SK-N-SH (cell line): ENCODE measurements at places on chromosomes 4 and X. TPM values are rescaled to one million over a fixed set of nuclear protein-coding genes. Genes with fewer than 3 reads are reported as not detected.

- no peak overlapping the region for H3K27ac ChIP-seq
- no peaks in the 10 kb centered on the region for H3K36me3 ChIP-seq
- H3K27me3 ChIP-seq, result no peaks in the 10 kb centered on the region
- no peaks in the 10 kb centered on the region for H3K4me1 ChIP-seq
Observed at GRCh38 chrX:7889135-7889534, 38.1 kb downstream of the PNPLA4 start.

REELD1 gene
- polyA plus RNA-seq, result not detected in 2 replicates

GRCh38 chrX:110846071-110846470 lies 50.5 kb upstream of the CHRDL1 start:
- no peak overlapping the region for H3K27ac ChIP-seq
- peaks cover 7% of the 10 kb centered on the region; the same call in 1 of the 2 replicates for H3K27me3 ChIP-seq
- H3K4me1 ChIP-seq, result no peaks in the 10 kb centered on the region

- H3K4me3 ChIP-seq, result no peak overlapping the region
- no peaks in the 10 kb centered on the region for H3K4me1 ChIP-seq
- peaks cover 23% of the 10 kb centered on the region; the same call in 1 of the 2 replicates for H3K27me3 ChIP-seq
- no peaks in the 10 kb centered on the region for H3K36me3 ChIP-seq
Observed at GRCh38 chrX:106619797-106620196, 8.0 kb downstream of the RADX start.

DNA sequence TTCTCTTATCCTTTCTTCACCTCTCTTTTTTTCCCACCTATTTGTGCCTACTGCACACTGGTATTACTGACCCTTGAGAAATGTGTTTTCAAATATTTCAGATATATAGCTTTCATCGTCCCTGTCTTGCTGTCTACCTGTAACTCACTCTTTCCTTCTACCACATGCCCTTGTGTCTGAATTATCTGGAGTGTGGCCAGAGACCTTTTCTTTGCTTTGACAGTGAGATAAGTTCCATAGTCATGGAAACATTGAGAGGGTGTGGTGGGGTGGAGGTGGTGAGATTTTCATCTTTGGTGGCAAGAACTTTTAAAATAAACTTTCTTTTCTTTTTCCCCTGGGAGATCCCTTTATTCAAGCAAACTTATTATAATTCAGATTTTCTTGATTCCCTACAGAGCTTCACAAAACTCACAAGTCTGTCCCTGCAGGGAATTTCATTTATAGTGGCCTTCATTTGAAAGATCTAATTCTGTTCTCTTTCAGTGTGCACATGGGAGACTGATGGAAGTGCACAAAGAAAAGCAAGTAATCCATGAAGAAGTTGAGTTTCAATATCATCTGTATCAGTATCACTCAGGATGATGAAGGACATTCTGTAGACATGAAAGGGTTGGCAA lies 95.7 kb downstream of the SH2D1A start:
- DNase-seq, result no peak
- no peaks in the 10 kb centered on the region for H3K36me3 ChIP-seq
- H3K27ac ChIP-seq, result no peak overlapping the region
- no peak overlapping the region for H3K4me3 ChIP-seq

- no peaks in the 10 kb centered on the region for H3K4me1 ChIP-seq
- no peak overlapping the region for H3K4me3 ChIP-seq
- H3K36me3 ChIP-seq, result no peaks in the 10 kb centered on the region
Observed at GRCh38 chrX:46653482-46653881, 79.9 kb downstream of the CHST7 start.

NAA11 gene
- not detected in 2 replicates for polyA plus RNA-seq

- H3K36me3 ChIP-seq, result no peaks in the 10 kb centered on the region
- no peaks in the 10 kb centered on the region; the same call in 1 of the 2 replicates for H3K27me3 ChIP-seq
- no peak overlapping the region for H3K27ac ChIP-seq
- H3K4me1 ChIP-seq, result no peaks in the 10 kb centered on the region; the same call in 1 of the 2 replicates
- peak; percentile 71 for DNase-seq
Observed at GRCh38 chrX:11143931-11144678, 33.0 kb downstream of the HCCS start.

RS1 gene
- polyA plus RNA-seq, result not detected in 2 replicates

DNA sequence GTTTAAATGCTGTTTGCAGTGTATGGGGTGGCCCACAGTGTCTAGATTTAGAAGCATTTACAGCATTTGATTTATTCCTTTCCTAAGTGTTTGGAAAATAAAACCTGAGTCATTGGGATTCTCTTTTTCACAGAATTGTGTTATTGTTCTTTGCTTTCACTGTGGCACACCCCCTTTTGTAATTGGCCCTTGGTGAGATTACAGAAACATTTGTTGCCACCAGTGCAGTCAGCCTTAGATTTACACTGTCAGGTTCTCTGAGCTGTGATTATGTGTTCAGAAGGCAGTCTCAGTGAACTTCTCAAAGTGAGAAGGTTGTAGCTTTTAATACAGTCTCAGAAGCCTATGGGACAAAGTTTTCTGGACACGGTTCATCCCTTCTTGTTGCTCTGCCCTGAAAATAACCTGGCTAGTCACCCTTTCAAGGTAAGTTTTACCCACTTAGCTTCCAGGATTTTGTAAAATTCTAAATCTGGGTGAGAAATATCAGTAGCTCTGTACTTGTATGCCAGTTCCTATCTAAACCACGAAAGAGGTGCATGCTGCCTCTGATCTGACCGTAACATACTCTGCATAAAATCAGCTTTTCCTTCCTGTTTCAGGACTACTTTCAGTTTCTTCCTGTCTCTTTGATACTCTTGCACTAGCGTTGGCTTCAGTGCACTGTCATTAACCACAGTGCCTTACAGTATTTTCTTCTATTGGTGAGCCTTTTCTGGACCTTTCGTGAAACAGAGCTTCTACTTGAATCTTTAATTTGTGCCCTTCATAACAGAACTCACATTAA lies 12.6 kb downstream of the RUFY3 start:
- no peaks in the 10 kb centered on the region for H3K4me1 ChIP-seq
- H3K27ac ChIP-seq, result peak overlapping the region; percentile 16
- peaks cover 18% of the 10 kb centered on the region for H3K36me3 ChIP-seq
- H3K27me3 ChIP-seq, result no peaks in the 10 kb centered on the region
- peak overlapping the region; percentile 21; the same call in 1 of the 2 replicates for H3K4me3 ChIP-seq

SOX3 gene
- not detected in 2 replicates for polyA plus RNA-seq

GRCh38 chrX:72041871-72042851 lies 89.6 kb downstream of the RTL5 start:
- peaks cover 55% of the 10 kb centered on the region for H3K4me1 ChIP-seq
- H3K27ac ChIP-seq, result peak overlapping the region; percentile 60
- DNase-seq, result no peak
- no peaks in the 10 kb centered on the region for H3K36me3 ChIP-seq
- peaks cover 6% of the 10 kb centered on the region; the same call in 1 of the 2 replicates for H3K27me3 ChIP-seq

DNA sequence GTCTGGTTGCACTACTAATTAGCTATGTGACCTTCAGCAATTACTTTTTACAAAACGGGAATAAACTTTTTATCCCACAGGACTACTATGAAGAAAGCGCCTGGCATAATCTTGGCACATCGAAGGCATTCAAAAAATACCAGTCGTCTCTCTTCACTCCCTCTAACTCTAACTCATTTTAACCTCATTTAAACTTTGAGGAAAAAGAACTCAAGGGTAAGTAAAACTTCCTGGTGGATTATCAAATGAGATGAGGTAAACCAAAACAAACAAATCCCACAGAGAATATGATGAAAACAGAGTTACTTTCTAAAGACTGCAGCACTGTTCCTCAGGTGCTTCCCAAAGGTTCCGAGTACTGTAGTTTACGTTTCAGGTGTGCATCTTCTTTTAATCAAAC lies 66.9 kb downstream of the SH3RF1 start:
- DNase-seq, result no peak
- no peak overlapping the region for H3K4me3 ChIP-seq
- peak overlapping the region; percentile 93; the same call in 1 of the 2 replicates for H3K27ac ChIP-seq
- no peaks in the 10 kb centered on the region; the same call in 1 of the 2 replicates for H3K36me3 ChIP-seq
- peaks cover 34% of the 10 kb centered on the region for H3K4me1 ChIP-seq

GRCh38 chrX:71852182-71852581 lies 58.5 kb upstream of the NHSL2 start:
- H3K36me3 ChIP-seq, result no peaks in the 10 kb centered on the region
- H3K4me3 ChIP-seq, result no peak overlapping the region
- no peaks in the 10 kb centered on the region for H3K4me1 ChIP-seq
- H3K27ac ChIP-seq, result no peak overlapping the region

DNA sequence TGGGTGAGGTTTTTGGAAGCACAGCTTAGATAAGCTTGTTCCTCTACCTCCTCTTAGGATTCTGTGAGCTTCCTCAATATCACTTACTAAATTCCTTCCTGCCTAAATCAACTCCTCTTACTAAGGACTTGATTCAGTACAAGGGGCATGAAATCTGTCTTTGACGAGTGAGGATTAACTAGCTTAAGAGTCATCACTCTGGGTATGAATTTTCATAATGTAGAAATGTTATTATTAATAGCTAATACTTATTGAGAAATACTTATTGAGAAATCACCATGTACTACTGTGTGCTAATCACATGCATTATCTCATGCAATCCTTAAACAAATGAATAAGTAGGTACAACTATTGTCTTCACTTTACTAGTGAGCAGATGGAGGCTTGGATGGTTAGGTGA lies 28.6 kb downstream of the TRPC3 start:
- no peak overlapping the region for H3K27ac ChIP-seq
- no peak overlapping the region for H3K4me3 ChIP-seq
- H3K4me1 ChIP-seq, result no peaks in the 10 kb centered on the region
- no peak for DNase-seq
- H3K27me3 ChIP-seq, result peaks cover 11% of the 10 kb centered on the region; the same call in 1 of the 2 replicates

DNA sequence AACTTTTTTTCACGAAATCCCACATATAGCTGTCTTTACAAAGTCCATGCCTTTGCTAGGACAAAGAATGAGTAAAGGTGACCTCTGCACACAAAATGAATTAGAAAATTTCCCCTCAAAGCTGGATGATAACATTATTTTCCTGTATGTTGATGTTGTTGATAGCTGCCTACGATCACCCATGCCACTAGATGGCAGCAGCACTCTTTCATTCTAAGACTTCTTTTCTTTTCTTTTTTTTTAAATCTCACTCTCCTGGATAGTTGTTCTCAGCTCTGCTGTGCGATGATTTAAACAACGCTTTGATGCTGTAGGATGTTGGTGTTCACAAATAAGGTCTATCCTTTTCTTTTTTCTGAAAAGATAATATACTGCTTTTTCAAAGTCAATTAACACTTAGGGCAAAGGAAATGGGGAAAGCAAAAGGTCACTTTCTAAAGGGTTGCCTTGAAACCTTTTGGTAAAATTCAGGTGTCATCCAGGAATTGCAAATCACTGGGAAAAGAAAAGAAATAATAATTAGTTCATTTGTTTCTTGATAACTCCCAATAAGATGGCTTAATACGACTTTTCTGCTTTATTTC lies 266.8 kb downstream of the C4orf33 start:
- peak; percentile 51 for DNase-seq
- H3K27ac ChIP-seq, result no peak overlapping the region
- no peak overlapping the region; the same call in 1 of the 2 replicates for H3K4me3 ChIP-seq
- H3K4me1 ChIP-seq, result peaks cover 2% of the 10 kb centered on the region; the same call in 1 of the 2 replicates
- H3K27me3 ChIP-seq, result no peaks in the 10 kb centered on the region

DNA sequence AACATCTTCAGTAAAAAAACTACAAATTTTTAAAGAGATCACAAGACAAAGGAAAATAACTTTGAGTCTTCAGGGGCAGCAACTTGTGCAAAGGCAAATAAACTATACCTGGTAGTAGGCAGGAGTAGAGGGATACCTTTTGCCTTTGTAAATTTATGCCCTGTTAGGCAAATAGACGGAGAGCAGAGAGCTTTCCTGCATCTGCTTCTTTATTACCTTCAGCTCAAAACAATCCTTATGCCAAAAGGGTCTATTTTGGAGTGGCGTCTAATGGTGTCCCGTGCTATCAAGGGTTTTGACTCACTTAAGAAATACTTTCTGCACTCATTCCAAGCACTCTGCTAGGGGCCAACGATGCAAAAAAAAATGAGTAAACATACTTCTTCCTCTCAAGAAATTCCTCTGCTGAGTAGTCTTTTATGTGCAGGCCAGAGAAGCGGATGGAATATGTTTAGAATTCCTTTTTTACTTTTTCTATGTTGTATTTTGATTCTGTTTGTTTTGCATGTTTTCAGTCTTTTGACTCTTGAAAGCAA lies 131.9 kb downstream of the ANXA5 start:
- H3K27ac ChIP-seq, result no peak overlapping the region
- no peak overlapping the region for H3K4me3 ChIP-seq
- DNase-seq, result no peak
- no peaks in the 10 kb centered on the region; the same call in 1 of the 2 replicates for H3K27me3 ChIP-seq

PNMA6F gene
- not detected in 2 replicates for polyA plus RNA-seq

RBMXL3 gene
- polyA plus RNA-seq, result not detected in 2 replicates

GRCh38 chrX:121570072-121570841 lies 522.8 kb downstream of the GLUD2 start:
- H3K4me3 ChIP-seq, result no peak overlapping the region
- no peaks in the 10 kb centered on the region for H3K36me3 ChIP-seq
- no peak overlapping the region for H3K27ac ChIP-seq
- no peaks in the 10 kb centered on the region for H3K27me3 ChIP-seq

FAM114A1 gene
- 48.2 and 54.2 TPM in 2 replicates for polyA plus RNA-seq

DNA sequence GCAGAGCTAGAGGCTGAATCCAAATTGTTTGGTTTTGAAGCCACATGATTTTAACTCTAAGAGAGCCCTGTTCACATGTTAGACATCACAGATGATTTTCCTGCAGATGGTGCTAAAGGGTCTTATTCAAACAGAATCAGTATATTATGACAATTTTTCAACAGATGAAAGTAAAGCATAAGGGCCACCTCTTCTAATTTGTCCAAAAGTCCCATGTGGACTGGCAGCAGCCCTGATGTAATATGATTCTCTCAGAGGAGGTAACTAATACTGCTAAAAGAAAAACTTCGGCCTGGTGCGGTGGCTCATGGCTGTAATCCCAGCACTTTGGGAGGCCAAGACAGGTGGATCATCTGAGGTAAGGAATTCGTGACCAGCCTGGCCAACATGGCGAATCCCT lies 26.0 kb upstream of the SETD7 start:
- no peaks in the 10 kb centered on the region for H3K4me1 ChIP-seq
- no peaks in the 10 kb centered on the region for H3K36me3 ChIP-seq
- H3K27ac ChIP-seq, result no peak overlapping the region
- no peaks in the 10 kb centered on the region for H3K27me3 ChIP-seq
- no peak for DNase-seq

- no peaks in the 10 kb centered on the region for H3K4me1 ChIP-seq
- H3K36me3 ChIP-seq, result no peaks in the 10 kb centered on the region
- no peak overlapping the region for H3K4me3 ChIP-seq
Observed at GRCh38 chr4:176435901-176436292, 116.1 kb downstream of the SPCS3 start.

- no peak for DNase-seq
- H3K27me3 ChIP-seq, result no peaks in the 10 kb centered on the region
- H3K4me3 ChIP-seq, result no peak overlapping the region
- no peaks in the 10 kb centered on the region for H3K36me3 ChIP-seq
Observed at GRCh38 chr4:125642645-125643044, 327.9 kb downstream of the FAT4 start.

GRCh38 chr4:109276482-109277095 lies 25.9 kb downstream of the COL25A1 start:
- no peak overlapping the region for H3K27ac ChIP-seq
- no peaks in the 10 kb centered on the region for H3K4me1 ChIP-seq
- no peak for DNase-seq
- no peaks in the 10 kb centered on the region; the same call in 1 of the 2 replicates for H3K27me3 ChIP-seq
- H3K36me3 ChIP-seq, result no peaks in the 10 kb centered on the region

GRCh38 chr4:140249351-140249750 lies 95.4 kb upstream of the MAML3 start:
- peak overlapping the region; percentile 82 for H3K27ac ChIP-seq
- no peaks in the 10 kb centered on the region for H3K36me3 ChIP-seq
- DNase-seq, result no peak
- no peaks in the 10 kb centered on the region for H3K27me3 ChIP-seq
- H3K4me3 ChIP-seq, result no peak overlapping the region
- peaks cover 49% of the 10 kb centered on the region for H3K4me1 ChIP-seq

GRCh38 chrX:1041091-1041490 lies 171.4 kb downstream of the CRLF2 start:
- no peaks in the 10 kb centered on the region for H3K4me1 ChIP-seq
- no peaks in the 10 kb centered on the region for H3K36me3 ChIP-seq
- H3K27ac ChIP-seq, result no peak overlapping the region
- no peak for DNase-seq
- H3K4me3 ChIP-seq, result no peak overlapping the region
- peaks cover 3% of the 10 kb centered on the region; the same call in 1 of the 2 replicates for H3K27me3 ChIP-seq

FRG2 gene
- polyA plus RNA-seq, result not detected in 2 replicates

GPR173 gene
- polyA plus RNA-seq, result 5.8 TPM in 2 replicates

TLR3 gene
- polyA plus RNA-seq, result 0.51 and 0.68 TPM in 2 replicates
